HuH-7 (cell line): ENCODE measurements at places on chromosomes 4 and X.

- DNase-seq = no peak
Observed at GRCh38 chrX:69156638-69157037, 8.6 kb downstream of the PJA1 start.

DNA sequence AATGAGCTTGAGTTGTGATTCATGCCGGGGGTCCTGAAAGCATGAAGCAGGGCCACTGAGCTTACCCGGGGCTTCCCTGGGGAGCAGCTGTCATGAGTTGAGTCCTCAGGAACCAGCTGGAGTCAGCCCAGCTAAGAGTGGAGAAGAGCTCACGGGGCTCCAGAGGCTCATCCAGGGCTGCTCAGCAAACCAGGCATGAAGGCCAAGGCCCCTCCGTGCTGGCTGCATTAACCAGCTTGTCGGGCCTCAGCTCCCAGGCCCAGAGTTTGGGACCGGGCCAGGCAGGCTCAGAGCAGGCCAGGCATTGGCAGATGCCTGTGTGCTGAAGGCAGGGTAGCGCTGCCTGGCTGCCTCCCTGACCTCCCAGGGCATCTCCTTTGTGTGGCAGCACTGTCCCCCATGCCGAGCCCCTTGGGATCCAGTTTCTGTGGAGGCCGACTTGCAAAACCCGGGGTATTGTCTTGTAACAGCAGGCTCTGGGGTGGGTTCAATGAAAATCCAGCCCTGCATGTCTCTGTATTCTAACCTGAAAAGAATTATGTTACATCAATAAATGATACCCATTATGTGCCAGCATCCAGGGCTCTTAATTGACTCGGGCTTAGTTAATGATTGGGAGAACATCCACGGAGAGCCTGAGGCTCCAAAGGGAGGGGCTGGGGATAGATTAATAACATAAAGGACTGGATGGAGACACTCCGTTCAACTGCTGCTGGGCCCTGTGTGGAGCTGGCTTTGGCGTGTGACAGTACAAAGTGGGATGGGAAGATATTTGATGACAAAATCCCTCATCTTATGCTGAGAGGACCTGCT, 68.0 kb upstream of the MSX1 start:
- no peak for DNase-seq

- no peak for DNase-seq
Observed at GRCh38 chr4:30932581-30932980, 212.4 kb downstream of the PCDH7 start.

- DNase-seq = no peak
Observed at GRCh38 chr4:25299476-25300203, 12.9 kb upstream of the ZCCHC4 start.

DNA sequence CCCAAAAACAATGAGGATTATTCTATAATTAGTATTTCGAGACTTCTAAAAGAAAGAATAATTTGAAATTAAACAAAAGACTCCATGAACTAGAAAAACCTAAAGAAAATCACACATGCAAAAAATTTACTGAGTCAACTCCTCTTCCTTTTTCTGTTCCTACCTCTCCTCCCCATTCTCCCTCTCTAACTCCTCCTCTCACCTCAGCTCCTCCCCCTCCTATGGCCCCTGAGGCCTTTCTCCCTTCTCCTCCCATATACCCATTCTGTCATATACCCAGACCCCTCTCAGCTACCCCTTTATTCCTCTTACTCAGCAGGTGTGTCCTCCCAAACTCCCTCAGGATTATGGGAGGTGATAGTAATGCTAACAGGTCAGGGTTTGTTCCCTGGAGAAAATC, 57.4 kb downstream of the SERTM2 start:
- no peak for DNase-seq

DNA sequence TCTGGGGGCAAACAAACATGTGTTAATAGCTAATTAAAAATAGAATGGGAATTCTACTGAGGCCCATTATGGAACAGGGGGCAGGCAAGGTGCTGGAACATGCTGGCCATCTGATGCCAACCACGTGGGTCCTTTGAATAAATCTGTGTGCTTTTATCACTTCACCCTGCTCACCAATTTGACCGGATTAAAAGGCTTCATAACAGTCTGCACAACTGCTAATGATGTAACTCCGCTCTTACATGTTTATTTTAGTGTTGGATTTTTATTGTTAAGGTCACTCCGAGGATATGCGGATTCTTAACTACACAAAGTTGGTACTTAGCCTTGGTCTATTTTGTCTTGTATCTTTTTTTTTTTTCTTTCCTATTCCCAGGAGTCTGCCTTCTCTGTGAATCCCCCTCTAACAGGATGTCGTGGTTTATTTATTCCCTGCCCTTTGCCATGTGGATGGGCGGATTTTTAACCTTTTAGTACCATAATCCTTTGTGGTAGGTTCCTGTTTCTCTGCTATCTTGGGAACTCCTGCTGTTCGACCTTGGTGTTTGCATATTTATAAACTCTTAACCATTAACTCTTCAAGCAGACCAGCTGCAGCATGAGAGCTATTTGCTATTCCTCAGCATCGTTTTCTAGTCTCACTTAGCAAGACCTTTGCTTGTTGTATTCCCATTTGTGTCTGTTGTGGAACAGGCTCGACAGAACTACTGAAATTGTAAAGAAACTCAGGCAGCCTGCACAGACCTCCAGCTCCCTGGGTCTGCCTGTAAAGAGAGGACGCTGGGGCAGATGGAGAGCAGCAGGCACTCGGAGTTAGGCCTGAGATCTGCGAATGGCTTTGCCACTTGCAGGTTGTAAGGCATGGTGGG, 38.0 kb downstream of the TRIM2 start:
- peak; percentile 53 for DNase-seq

DNA sequence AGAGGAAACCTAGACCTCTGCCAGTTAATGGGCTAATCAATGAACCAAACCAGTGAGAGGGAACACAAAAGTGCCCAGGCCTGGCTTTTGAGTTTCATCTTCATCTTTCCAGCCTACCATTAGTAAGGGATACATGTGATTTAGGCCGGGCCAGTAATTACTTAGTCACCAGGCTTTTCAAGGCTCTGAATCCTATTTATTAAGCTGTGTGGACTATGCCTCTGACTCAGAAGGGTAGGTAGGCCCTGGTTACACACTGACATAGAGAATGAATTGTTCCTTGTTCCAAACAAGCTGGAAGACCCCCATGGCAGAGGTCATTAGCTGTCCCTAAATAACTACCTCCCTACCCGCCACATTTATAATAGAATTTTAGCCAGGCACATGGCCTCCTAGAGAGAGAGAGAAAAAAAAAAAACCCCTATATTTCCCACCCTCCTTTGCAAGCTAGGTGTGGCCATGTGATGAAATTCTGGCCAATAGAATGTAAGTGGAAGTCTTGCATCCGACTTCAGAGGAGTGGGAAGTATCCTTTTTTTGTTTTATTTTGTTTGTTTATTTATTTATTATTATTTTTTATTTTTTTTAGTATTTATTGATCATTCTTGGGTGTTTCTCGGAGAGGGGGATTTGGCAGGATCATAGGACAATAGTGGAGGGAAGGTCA, 112.3 kb upstream of the BCOR start:
- no peak for DNase-seq

- no peak for DNase-seq
Observed at GRCh38 chr4:55468724-55469123, 73.0 kb downstream of the TMEM165 start.

- no peak for DNase-seq
Observed at GRCh38 chr4:134627366-134627765, 425.8 kb upstream of the PABPC4L start.

GRCh38 chrX:147570483-147570882, 341.2 kb upstream of the FMR1 start:
- DNase-seq = no peak

DNA sequence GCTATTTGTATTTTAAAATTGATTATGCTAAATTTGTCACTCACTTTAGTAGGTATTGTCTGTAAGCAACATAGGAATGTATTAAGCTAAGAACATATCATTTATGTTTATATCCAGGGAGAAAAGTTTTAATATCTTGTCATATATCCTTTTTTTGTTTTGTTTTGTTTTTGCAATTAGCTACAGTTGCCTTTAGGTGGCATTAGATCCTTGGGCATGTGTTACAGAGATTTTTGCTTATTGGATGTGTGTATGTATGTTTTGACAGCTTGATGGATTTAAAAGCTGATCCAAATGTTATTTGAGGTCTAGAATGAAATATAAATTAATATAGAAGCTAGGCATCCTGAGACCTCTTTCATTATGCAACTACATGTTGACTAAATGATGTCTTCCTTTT, 36.1 kb upstream of the OTUD4 start:
- no peak for DNase-seq

DNA sequence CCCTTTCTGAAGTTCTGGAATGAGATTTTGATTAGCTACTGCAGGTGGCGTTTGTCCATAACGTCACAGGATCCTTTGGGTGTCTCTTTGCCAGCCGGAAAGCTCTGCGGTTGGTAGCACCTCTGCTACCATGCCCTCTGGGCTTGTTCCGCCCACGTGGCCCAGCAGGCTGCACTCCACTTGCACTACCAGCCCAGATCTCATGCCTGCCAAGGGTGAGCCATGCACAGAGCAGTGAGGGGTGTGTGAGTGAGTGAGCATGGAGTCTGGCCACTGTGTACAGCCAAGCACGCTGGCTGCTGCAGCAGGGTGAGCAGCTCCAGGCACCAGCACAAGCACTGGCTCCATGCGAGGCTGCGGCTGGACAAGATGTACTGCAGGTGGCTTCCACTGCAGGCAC, 6.6 kb upstream of the HNRNPD start:
- DNase-seq = no peak

DNA sequence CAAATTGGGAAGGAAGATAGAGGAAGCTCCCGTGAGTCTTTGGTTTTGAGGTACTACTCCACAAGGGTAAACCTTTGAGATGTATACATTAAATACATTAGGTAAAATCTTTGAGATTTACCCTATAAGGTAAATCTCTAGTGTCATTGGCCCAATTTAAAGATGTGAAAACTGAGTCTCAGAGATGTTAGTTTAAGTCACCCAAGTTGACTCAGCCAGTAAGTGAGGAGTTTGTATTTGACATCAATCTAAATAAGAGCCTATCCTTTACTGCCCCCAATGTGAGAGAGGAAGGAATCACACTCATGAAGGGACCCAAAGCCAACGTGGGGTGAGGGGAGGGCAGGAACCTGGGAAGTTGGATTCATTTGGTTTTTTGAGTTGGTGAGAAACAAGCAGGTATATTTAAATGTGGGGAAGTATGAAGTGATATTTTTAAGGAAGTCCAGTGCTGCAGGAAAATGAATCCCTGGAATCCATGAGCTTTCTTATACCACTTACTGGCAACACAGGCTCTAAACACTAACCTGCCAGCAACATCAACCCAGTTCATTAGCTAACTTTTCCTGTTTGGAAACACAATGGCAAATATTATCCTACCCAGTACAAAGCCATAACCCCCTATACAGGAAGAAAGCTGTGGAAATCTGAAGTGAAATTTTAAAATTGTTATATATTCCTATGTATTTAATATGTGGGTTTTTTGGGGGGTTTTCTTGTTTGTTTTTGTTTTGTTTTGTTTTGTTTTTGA, 55.3 kb downstream of the PALLD start:
- no peak for DNase-seq

- DNase-seq = no peak
Observed at GRCh38 chr4:6561173-6561516, 13.8 kb upstream of the MAN2B2 start.

- DNase-seq = no peak
Observed at GRCh38 chr4:183758758-183759447, 99.8 kb downstream of the TRAPPC11 start.

DNA sequence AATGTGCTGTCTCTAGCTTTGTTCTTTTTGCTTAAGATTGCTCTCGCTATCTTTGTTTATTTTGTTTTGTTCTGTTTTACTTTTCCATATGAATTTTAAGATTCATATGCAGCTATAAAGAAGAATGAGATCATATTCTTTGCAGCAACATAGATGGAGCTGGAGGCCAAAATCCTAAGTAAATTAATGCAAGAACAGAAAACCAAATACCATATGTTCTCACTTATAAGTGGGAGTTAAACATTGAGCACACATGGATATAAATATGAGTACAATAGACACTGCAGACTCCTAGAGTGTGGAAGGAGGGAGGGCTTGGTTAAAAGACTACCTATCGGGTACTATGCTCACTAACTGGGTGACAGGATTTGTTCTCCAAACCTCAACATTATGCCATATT, 237.8 kb downstream of the TRAM1L1 start:
- no peak for DNase-seq
